Heart left ventricle (tissue), 16 donors: ENCODE measurements at places on chromosomes 3 and 15.

DNA sequence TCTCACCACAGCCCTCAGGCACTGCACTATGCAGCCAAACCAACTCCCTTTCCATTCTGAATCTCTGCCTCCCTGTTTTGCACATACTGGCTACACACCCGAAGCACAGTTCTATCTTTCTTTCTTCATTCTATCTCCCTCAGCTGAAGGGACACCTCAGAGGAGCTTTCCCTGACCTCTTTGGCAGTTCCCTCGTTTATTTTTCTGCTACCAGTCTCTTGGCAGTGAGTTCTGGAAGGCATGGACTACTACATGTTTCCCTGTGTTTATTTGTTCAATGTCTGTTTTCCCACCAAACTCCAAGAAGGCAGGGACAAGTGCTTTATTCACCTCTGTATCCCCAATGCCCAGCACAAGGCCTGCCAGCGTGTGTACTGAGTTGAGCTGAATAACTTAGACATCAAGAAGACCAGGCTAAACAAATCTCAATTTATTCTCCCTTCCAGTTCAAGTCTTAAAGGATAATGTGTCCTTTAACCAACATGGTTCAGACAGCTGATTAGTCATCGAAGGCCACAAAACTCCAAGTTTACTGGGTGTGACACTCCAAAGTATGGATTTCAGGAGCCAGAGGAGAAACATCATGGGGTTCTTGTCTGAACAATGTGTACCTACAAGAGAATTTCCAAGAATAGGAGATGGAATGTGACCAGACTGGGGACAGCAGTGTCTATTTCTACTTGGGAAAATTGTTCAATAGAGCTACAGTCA, 260.1 kb upstream of the CTNNB1 start:
- no peak for DNase-seq

DNA sequence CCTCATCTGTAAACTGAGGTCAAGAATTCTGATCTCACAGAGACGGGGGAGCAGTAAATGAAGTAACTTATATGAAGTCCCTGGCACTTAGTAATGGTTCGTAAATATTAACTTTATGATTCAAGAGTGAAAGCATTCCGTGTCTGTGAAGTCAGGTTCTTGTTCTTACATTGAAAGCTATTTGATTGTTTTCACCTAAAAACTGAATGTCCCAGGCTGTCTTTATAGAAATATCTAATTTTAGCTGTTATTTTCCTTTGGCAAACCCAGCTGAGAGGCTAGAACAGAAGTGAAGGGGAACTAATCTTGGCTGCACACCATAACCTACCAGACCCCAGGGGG, 84.5 kb downstream of the CHSY1 start:
- DNase-seq, result no peak

GRCh38 chr3:88038566-88038965, 20.2 kb downstream of the CGGBP1 start:
- DNase-seq, result no peak

- no peak for DNase-seq
These were observed 655.2 kb downstream of the RBMS3 start for GRCh38 chr3:29936054-29936453.

DNA sequence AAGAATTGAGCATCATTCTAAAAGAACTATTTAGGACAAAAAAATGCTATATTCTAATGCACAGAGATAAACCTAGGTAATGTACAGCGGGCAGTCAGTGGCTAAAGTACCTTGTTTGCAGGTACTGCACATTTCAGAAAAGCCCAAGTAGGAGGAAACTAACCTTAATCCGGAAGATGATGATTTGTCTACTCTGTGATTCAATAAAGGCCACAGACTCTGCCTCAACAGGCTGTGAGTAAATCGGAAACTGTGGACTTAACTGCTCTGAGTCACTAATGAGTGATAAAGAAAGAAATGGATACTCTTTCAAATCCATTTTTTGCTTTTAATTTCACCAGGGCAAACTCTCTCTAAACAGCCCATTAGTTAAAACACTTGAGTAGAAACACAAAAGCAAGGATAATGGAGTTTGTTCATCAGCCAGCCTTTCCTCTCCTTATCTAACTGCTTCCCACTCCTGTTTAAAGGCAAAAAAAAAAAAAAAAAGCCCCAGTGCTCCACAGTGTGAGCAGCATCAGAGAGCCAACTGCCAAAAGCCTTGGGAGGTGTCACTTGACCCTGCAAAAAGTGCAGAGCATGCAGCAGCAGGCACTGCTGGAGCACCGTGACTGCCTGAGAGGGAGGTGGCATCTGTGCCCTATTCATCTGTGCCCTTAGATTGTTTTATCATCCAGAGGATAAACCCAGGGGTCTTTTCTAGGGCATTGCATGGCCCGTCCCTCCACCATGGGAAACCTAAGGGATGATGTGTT, 187.7 kb downstream of the SATB1 start:
- DNase-seq, result no peak

DNA sequence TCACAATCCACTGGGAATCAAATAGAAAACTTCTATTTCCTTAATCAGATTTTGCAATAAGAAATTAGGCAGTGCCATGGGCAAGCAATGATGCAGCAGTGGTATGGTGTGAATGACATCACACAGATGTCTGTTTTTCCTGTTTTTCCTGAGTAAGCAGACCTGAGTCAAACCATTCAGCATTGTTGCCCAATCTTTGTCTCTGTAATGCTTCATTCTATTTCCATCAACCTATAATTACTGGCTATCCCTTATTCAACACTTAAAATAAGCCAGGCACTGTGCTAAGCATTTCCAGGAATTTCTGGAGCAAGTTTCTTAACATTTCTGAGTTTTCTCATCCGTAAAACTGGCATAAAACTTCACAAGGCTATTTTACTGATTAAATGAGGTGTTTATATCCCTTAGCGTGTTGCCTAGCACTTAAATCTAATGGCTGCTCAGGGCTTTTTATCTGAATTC, 11.3 kb upstream of the OXSR1 start:
- DNase-seq, result no peak

- peak; percentile 68 for DNase-seq
These were observed 951 bp downstream of the GPR62 start for GRCh38 chr3:51955893-51956770.

- no peak for DNase-seq
These were observed 39.2 kb upstream of the POLR2M start for GRCh38 chr15:57667171-57667849.

GRCh38 chr3:43892526-43892925, 201.8 kb downstream of the ABHD5 start:
- DNase-seq, result no peak

DNA sequence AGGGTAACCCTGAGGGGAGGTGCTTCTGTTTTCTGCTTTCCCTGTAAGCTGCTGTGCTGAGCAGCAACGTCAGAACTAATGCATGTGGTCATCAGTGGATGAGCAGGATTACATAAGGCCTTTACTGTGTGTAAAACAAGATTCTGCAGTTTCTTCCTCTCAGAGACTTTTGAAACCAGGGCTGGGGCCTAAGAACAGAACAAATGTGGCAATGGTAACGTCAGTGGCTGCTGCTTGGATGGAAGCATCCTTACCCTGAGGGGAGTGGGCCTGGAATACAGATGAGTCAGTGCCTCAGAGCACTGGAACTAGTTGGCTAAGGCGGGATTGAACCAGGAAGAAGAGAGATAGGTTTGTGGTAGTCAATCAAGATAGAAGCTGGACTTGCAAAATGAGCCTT, 180.2 kb upstream of the KCNH8 start:
- no peak for DNase-seq

DNA sequence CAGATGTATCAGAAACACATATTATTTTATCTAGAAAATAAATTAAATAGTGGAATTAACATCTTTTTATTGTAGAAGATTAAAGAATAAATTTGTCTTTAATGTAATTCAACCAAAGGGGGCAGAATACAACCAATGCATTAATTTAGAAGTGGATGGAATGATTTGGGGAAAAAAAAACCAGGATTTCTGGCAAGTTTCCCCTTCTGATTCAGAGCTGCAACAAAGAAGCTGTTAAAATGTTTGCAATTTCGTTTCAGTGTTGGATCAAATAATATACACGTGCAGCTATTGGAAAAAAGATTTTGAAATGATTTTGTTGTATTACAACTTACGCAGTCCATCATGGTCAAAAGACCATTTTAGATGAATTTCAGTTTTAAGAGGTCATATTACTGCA, 71.6 kb upstream of the ZNF280D start:
- DNase-seq, result no peak

GRCh38 chr3:8112587-8112986, 389.0 kb upstream of the LMCD1 start:
- no peak for DNase-seq

DNA sequence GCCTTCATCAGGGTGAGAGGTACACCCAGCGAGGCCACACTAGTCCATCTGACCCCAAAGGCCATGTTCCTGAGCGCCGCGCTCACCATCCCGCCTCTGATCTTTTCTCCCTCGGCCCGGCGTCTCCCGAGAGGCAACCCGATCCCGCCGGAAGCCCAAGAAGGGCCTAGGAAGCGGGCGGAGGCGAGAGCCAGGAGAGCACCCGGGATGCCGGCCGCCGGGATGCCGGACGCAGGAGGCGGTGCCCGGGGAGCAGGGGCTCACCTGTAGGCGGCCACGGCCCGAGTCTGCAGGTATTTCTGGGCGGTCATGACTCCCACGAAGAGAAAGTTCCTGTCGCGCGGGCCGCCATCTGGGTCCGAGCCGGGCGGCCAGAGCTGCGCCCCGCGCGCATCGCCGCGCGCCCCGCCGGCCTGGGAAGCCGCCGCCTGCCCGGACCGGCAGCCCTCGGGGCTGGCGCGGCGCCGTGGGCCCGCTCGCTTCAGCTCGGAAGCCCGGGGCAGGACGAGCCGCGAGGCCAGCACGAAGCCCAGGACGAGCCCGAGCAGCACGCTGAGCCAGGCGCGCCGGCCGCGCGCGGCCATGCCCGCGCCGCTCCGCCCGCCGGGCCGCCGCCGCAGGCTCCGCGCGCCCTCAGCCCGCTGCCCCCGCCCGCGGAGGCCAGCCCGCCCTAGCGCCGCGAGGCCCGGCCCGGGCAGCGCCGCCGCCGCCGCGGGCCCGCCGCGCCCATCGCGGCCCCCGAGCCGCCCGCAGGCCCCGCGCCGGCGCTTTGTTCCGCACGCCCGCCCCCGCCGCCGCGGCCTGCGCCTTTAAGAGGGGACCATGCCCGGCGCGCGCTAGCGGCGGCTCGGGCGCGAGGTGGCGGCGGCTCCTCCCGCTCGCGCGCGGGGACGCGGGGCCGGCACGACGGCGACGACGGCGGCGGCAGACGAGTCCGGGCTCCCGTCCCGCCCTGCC, 697 bp downstream of the CHSY1 start:
- no peak for DNase-seq

- no peak for DNase-seq
These were observed 64.5 kb downstream of the CORO2B start for GRCh38 chr15:68643216-68643830.

DNA sequence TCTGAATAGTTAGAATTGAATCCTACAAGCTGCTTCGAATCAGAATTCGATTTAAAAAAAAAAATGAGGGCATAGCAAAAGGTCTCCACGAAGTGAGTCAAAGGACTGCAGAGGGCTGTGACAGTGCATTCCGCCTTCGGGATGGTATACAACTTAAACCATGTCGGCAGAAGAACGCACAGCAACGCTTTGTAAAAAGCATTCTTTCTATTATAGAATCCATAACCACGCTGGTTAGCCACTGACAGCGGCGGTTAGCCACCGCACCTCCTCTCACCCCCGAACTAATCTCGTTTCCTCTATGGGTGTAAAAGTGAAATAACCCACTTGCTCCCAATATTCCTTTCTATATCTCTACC, 664 bp upstream of the PIK3CA start:
- DNase-seq, result no peak

DNA sequence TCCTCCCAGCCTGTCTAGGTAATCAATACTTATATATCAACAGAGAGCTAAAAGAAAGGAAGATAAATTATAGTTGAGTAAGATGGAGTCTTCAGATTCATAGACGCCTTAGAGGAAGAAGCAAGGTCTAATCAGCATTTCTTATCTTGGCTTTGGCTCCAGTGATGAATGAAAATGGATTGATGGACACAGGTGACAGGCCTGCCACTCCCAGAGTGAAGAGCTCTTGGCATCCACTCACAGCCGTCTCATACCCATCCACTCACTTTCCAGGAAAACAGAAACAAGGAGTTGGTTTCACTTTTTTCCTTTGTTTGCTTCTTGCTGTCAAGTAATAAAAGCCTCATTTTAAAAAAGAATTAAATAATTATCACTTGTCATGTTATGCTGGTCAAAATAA, 168.2 kb downstream of the MFSD1 start:
- no peak for DNase-seq

DNA sequence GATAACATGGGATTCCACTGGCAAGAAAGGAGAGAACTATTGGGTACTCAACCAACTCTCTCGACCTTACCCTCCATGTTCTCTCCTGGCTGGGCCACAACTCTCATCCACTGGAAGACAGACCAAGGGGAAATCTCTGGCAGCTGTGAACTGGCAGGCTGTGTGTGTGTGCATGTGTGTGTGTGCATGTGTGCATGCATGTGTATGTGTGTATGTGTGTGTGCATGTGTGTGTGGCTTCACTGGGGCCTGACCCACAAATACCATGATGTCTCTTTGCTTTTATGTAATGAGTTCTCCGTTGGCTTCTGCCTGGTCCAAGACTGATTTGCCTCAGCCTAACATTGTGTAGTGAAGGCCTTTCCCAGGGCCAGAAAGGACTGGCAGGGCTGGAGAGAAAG, 4.1 kb upstream of the ALDH1A3 start:
- DNase-seq, result no peak

- no peak for DNase-seq
These were observed 127.5 kb downstream of the CLSTN2 start for GRCh38 chr3:140062461-140062860.

- peak; percentile 45 for DNase-seq
These were observed 1.2 kb downstream of the MB21D2 start for GRCh38 chr3:192916371-192917027.

GRCh38 chr15:52682781-52683180, 3.6 kb upstream of the ATOSA start:
- DNase-seq, result no peak

DNA sequence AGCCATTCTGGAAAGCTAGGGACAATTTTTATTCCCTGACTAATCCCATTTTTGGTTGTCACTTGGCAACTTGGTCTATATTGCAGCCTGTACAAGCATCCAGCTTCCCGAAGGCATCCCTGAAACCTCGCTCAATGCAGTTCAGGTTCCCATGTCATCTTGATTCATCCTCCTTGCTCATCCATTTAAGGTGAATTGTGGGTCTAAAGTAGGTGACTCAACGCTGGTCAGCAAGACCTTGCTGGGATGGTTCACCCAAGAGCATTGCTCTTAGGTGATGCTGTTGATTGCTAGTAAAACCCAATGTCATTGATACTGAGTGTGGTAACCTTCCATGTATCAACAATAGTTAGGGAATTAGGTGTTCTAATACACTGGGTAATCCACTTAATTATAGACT, 13.1 kb upstream of the RAB8B start:
- no peak for DNase-seq

- peak; percentile 90 for DNase-seq
These were observed 70.3 kb downstream of the SCN5A start for GRCh38 chr3:38579141-38579540.
